Fibroblast of pulmonary artery (primary cell): ENCODE measurements at places on chromosomes 4 and X.

DNA sequence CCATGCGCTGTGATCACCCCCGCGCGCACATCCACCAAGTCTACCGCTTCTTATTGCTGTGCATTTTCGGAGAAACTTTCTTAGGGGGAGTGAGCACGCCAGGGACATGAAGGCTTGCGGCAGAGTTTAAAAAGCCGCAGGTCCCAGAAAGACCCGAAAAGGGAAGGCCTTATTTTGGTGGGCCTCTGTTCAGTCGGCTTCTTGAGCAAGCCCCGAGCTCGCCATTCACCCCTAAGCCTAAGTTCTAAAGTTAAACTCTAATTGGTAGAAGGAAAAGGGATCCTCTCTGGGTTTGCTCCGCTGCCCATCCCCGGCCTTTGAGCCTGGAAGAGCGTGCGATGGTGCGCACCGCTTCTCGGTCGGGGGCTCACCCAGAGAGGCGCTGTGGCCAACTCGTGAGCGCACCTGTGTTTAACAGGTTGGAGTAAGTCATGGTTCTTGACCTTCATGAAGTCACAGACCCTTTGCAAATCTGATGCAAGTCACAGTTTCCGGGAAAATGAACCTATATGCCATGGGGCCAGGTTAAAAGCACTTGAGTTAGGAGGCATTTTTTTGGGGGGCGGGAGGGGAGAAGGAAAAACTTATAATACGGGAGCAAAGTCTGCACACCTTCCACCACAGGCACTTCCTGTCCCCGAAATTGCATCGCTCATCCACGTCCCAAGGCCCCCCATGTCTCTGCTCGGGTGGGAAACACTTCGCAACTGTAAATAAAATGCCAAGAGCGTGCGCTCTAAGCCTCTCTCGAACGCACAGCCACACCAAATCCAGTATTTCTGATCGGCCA lies 1.9 kb downstream of the PHOX2B start:
- no peak for DNase-seq

DNA sequence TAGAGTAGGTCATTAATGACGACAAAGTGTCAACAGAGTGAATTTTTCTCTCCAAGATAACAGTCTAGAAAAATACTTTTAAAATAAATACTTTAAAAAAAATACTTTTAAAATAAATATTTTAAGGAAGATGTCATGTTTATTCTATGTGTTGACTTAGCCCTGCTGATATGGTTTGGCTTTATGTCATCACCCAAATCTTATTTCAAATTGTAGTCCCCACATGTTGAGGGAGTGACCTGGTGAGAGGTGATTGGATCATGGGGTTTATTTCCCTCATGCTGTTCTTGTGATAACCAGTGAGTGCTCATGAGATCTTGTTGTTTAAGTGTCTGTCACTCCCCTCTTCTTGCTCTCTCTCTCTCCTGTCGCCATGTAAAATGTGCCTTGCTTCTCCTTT lies 754.9 kb upstream of the SLIT2 start:
- DNase-seq = no peak

DNA sequence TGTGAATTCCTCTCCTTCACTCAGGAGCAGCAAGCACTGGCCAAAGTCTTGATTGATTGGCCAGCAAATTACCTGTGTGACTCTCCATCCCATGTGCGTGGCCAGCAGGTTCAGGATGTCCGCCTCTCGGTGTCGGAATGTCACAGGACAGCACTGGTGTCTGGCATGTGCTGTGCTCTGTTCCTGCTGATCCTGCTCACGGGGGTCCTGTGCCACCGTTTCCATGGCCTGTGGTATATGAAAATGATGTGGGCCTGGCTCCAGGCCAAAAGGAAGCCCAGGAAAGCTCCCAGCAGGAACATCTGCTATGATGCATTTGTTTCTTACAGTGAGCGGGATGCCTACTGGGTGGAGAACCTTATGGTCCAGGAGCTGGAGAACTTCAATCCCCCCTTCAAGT lies 20.4 kb downstream of the TLR2 start:
- DNase-seq = no peak

DNA sequence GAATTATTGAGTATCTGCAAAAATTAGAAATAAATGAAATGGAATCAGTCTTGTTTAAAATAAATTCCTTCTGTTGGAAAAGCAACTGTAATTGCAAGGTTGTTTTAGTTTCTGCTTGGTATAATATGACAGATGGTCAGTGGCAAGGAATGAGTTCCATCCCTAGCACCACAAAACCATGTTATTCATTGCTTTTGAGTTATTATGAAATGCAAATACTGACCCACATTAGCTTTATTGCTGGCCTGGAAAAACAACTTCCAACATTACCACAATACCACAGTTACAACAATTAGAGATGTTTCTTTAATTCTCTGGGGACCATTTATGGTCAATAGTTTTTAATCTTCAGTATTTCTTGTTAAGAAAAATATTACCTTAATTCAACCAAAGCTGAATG lies 194.4 kb downstream of the TMA16 start:
- no peak for DNase-seq

- DNase-seq = no peak
Observed at GRCh38 chr4:39335566-39335965, 30.6 kb downstream of the RFC1 start.

DNA sequence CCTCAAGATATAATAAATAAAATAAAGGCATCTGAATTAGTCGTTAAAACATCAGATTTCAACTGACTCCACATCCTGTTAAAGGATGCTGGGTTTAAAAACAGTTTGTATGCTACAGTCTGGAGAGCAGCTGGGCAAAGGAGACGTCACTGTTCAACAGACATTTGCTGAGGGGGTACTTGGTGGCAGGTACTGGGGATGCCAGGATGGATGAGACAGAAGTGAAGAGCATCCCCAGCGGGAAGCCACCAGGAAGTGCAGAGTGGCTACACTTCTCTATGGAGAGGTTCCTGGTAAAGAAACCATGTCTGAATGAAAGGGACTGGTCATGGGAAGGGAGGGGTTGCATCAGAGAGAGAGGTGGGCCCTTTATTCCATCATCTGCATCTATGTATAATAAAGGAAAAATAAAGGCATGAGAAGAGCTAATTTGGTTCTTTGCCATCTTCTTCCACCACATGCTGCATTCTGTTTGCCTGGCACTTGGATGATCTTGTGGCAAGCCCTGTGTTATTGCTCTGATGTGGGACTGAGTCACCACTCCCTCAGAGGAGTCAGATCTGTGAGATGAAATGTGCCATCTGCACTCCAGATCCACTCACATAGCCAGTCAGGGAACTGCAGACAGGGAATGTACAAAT lies 145.0 kb downstream of the SOWAHB start:
- DNase-seq = peak; percentile 94

GRCh38 chr4:95086551-95086950 lies 328.8 kb downstream of the BMPR1B start:
- DNase-seq = no peak

DNA sequence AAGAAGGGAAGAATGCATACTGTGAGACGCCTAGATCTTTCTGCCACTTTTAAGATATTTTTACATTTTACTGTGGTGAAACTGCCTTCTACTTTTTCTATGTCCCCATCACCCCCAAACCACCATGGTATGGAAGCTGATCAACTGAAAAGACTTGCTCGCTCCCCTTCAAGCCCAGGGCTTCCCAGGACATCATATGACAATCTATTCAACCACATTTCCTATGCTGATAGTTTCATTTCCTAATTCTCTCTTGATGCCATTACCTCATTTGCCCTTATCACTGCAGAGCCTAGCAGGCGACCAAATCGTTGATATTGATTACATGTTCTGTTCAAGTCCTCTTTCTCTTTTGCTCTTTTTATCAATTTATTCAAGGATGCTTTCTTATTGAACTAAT lies 40.1 kb upstream of the KLHL34 start:
- DNase-seq = no peak

GRCh38 chr4:48642421-48643374 lies 137.4 kb downstream of the FRYL start:
- DNase-seq = peak; percentile 50

GRCh38 chr4:171717231-171717741 lies 95.9 kb upstream of the GALNTL6 start:
- no peak for DNase-seq

DNA sequence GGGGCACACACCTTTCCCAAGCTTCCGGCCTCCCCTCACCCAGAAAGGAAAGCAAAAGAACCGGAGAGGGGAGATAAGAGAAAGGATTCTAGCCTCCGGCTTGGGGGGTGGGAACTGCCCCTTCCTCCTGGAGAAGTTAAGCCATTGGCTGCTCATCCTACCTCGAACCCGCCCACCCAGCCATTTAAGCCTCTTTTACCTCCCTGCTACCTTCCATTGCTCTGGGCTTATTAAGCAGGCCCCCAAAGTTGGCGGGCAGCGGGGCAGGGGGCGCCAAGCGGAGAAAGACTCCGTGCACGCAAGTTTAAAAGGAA lies 2.3 kb downstream of the MAML3 start:
- DNase-seq = peak; percentile 91

GRCh38 chr4:159434114-159434870 lies 331.4 kb downstream of the RAPGEF2 start:
- DNase-seq = peak; percentile 66

- no peak for DNase-seq
Observed at GRCh38 chr4:139866276-139866962, 200.8 kb downstream of the MGST2 start.

DNA sequence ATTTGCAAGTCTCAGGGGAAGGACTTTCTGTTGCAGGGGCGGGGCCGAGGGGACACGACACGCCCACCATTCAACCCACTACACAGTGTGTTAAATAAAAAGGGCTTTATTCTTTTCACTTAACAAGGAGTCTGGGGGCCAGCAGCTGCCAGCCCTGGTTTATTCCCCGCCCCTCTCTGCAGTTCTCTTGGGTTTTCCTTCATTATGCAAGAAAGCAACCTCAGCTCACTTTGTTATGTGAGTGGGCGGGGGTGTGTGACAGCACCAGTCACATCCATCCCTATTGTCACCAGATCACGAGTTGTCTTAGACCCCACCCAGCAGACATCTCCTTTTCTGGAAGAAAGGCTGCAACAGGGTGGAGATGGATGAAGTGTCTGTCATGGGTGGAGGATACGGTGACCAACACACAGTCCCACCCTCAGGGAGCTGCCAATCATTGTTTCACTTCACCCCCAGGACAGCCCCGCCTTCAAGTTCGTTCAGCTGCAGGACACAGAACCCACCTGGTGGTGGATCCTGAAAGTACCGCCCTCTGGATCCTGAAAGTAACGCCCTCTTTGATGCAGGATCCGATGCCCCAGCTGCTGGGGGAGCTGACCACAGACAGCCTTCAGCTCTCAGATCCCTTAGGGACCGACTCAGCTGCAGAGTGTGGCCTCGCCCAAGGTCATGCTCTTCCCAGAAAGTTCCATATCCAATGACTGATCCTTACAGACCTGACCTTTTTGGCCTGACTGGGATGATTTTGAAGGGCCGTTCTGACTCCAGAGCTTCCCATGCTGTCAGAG lies 79.6 kb downstream of the SMIM20 start:
- peak; percentile 7 for DNase-seq

- DNase-seq = no peak
Observed at GRCh38 chrX:36983831-36984230, 24.3 kb upstream of the FAM47C start.

GRCh38 chr4:89681219-89681618 lies 155.7 kb downstream of the SNCA start:
- DNase-seq = no peak

DNA sequence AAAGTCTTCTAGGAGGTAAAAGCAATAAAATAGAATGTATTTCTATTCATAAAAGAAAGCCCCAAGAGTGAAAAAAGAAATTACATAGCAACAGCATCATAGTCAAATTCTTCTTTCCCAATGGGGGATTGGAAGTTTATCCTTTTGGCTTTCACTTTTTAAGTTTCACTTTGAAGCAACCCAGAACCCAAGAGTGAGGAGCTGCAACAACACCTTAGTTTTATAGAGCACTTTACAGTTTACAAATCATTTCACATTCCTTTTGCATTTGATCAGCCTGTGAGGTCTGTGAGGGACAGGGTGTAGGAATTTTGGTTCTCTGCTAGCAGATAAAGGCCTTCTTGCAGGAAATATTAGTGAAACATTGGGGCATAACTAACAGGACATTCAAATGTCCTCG lies 112.0 kb upstream of the NDP start:
- DNase-seq = no peak
